Astrocyte of the spinal cord (primary cell): ENCODE measurements at places on chromosomes 16 and 17.

DNA sequence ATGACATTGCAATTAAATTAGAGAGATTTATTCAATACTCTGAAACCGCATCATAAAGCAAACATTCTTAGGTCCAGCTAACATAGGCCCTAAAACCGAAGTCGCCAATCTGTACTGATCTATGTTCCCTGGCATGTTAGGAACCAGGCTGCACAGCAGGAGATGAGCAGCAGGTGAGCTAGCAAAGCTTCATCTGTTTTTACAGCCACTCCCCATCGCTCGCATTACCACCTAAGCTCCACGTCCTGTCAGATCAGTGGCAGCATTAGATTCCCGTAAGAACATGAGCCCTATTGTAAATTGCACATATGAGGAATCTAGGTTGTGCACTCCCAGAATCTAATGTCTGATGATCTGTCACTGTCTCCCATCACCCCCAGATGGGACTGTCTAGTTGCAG lies 91.5 kb downstream of the PARN start:
- DNase-seq, result no peak

GRCh38 chr17:49553676-49554335 lies 21.9 kb upstream of the NXPH3 start:
- DNase-seq, result no peak

DNA sequence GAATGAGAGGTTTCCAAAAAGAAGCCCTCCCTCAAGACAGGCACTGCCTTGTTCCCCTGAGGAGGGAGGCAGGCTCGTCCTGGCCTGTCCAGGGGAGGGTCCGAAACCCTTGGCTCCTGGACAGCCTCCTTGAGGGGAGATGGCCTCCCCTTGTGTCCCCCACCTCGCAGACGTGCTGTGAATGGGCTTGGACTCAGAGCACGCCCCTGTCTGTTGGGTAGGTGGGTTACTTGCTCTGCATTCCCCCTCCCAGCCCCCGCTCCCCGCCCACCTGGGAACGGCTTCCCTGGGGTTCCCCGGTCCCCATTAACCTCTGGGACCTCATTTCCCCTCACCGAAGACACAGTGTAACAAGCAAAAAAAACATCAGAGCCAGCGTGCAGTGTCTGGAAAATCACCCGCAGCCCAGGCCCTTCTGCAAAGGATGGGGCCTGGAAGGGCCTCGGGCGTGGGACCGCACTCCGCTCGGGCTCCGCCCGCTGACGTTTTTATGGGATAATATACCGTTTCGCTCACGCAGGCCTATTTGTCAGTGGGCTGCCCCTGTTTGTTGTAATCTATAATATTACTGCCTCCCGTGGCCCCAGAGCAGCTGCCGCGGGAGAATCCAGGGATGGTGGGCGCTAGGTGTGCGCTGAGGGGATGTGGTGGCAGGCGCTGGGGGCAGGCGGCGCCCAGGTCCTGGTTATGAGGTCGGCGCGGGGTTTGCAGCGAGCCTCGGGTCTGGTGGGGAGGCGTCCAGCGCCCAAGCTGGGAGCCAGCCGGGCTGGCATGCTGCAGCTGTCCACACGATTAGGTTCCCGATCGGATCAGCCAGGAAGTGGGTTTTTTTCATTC lies 11.1 kb downstream of the BAHCC1 start:
- DNase-seq, result no peak

GRCh38 chr17:29071303-29071702 lies 28.4 kb downstream of the PIPOX start:
- no peak for DNase-seq

DNA sequence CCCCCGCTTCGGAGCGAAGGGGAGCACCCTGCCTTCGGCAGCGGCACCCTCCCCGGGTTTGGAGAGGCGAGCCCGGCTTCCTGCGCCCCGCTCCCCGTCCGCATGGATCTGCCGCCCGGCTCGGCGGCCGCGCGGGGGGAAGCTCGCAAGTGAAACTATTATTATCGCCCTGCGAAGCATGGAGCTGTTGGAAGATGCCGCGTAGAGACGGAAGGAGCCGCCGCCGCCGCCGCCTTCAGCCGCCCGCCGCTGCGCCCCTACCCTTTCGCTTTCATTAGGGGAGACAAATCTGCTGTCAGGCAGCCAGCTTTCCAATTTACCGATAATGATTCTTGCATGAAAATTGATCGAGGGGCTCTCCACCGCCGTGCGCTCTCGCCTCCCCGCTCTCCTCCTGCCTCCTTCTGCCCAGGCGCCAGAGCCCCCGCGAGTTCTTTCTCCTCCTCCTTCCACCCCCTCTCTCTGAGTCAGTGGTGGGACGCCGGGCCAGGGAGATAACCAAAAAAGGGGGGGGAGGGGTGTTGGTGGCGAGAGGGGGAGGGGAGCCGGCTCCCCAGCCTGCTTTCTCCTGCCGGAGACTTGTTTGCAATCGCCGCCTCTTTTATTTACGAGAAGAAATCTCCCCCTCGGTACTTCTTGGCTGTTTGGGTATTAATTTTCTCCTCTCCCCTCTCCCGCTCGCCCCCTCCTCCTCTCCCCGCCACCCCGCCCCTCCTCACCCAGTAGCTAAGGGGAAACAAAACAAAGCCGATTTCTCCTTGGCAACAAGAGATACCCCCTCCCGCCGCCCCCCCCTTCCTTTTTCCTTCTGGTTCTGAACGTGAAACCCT lies 58.0 kb upstream of the GSE1 start:
- peak; percentile 59 for DNase-seq

DNA sequence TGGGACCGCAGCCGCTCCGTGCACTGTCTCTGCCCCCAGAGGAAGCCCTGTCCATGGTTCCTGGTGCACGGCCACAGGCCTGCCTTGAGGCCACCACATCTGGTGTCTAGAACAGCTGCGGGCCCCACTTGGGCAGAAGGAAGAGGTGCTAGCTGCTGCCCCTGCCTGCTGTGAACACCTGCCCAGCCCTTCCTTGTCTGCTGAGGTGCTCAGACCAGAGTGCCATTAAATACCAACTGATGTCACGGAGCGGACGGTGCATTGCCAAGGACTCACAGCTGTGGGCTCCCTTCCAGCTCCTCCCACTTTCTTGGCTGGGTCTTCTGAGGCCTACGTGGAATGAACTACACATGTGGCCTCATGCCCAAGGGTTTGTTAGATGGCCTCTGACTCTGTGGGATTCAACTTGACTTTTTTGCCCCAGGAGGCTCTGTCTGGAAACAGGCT lies 146.1 kb downstream of the RAB11FIP4 start:
- DNase-seq, result peak; percentile 17
